ENCODE measurements at places on chromosomes 4 and X. TPM values are rescaled to one million over a fixed set of nuclear protein-coding genes. Genes with fewer than 3 reads are reported as not detected.

Gene SHROOM4
- total RNA-seq: not detected

Gene SLC9B1
- 5.2 TPM for total RNA-seq

Gene DRP2
- total RNA-seq: 0.08 TPM

Gene C4orf51
- not detected for total RNA-seq

Gene FRMPD4
- not detected for total RNA-seq

Gene PLP1
- not detected for total RNA-seq

DNA sequence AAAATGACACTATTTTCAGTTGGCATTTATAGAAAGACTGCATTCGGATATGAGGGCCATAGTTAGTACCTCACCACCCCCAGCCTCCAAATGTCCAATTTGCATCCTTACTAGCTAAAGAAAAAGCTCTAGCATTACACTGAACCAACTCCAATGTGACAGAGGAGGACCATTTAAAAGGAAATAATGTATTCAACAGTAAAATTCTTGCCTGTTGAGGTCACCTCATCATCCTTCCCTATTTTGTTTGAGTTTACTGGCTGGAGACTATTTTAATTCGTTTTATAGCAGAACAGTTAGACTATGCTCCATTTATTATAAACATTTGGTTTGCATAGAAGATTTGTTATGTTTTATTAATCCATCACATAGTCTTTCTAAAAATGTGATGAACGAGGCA lies 88.2 kb upstream of the PPARGC1A start:
- no peak overlapping the region for H3K27ac ChIP-seq
- H3K4me3 ChIP-seq: no peak overlapping the region
- H3K4me1 ChIP-seq: no peaks in the 10 kb centered on the region
- no peaks in the 10 kb centered on the region for H3K36me3 ChIP-seq
- no peak for DNase-seq
- H3K27me3 ChIP-seq: no peaks in the 10 kb centered on the region

GRCh38 chrX:46599051-46599560 lies 25.5 kb downstream of the CHST7 start:
- no peaks in the 10 kb centered on the region for H3K4me1 ChIP-seq
- H3K27me3 ChIP-seq: no peaks in the 10 kb centered on the region
- no peak overlapping the region for H3K27ac ChIP-seq
- no peak for DNase-seq
- no peaks in the 10 kb centered on the region for H3K36me3 ChIP-seq
- no peak overlapping the region for H3K4me3 ChIP-seq

- H3K36me3 ChIP-seq: no peaks in the 10 kb centered on the region
- no peaks in the 10 kb centered on the region for H3K4me1 ChIP-seq
- no peak overlapping the region for H3K27ac ChIP-seq
These were observed 79.2 kb downstream of the TRIML1 start for GRCh38 chr4:188218392-188218791.

- H3K4me1 ChIP-seq: peaks cover 15% of the 10 kb centered on the region
- H3K27me3 ChIP-seq: no peaks in the 10 kb centered on the region
- no peak for DNase-seq
- H3K36me3 ChIP-seq: no peaks in the 10 kb centered on the region
- H3K27ac ChIP-seq: peak overlapping the region; percentile 62
These were observed 1.1 kb upstream of the LIN54 start for GRCh38 chr4:83011689-83012199.

GRCh38 chr4:169492436-169493163 lies 119.8 kb downstream of the NEK1 start:
- H3K27me3 ChIP-seq: no peaks in the 10 kb centered on the region
- no peaks in the 10 kb centered on the region for H3K4me1 ChIP-seq
- DNase-seq: no peak

GRCh38 chrX:120462370-120462769 lies 6.7 kb downstream of the LAMP2 start:
- no peaks in the 10 kb centered on the region for H3K27me3 ChIP-seq
- DNase-seq: no peak
- peaks cover 23% of the 10 kb centered on the region for H3K4me1 ChIP-seq
- no peak overlapping the region for H3K27ac ChIP-seq
- no peaks in the 10 kb centered on the region for H3K36me3 ChIP-seq
- no peak overlapping the region for H3K4me3 ChIP-seq

GRCh38 chr4:169050284-169050683 lies 40.2 kb upstream of the CBR4 start:
- no peaks in the 10 kb centered on the region for H3K36me3 ChIP-seq
- DNase-seq: no peak
- H3K4me1 ChIP-seq: no peaks in the 10 kb centered on the region
- H3K4me3 ChIP-seq: no peak overlapping the region

GRCh38 chr4:165345666-165346417 lies 18.4 kb downstream of the MSMO1 start:
- peaks cover 3% of the 10 kb centered on the region for H3K36me3 ChIP-seq
- no peak overlapping the region for H3K4me3 ChIP-seq
- no peak overlapping the region for H3K27ac ChIP-seq
- H3K4me1 ChIP-seq: no peaks in the 10 kb centered on the region
- no peak for DNase-seq
- H3K27me3 ChIP-seq: no peaks in the 10 kb centered on the region

GRCh38 chrX:14084466-14084865 lies 54.8 kb upstream of the GEMIN8 start:
- no peak overlapping the region for H3K27ac ChIP-seq
- no peaks in the 10 kb centered on the region for H3K4me1 ChIP-seq
- no peaks in the 10 kb centered on the region for H3K27me3 ChIP-seq
- H3K4me3 ChIP-seq: no peak overlapping the region
- DNase-seq: no peak

- H3K27ac ChIP-seq: no peak overlapping the region
- no peak overlapping the region for H3K4me3 ChIP-seq
- H3K36me3 ChIP-seq: no peaks in the 10 kb centered on the region
These were observed 390.1 kb downstream of the ADAM29 start for GRCh38 chr4:175308236-175308635.

DNA sequence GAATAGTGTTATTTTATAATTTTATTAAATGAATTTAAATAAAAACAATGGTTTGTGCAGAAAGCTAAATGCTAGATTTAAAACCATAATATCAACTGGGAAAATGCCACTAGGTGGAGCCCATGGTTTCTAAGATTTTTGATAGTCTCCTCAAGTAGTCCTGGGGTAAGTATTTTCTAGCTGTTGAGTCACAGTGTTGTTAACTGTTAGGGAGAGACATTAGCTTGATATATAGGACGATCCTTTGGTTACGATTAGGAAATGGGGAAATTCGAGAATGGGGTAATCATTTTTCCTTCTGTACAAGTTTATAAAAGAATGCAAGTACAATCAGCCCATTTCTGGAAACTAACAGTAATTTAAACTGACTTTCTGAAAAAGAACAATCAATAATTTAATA lies 378.4 kb downstream of the ANKRD50 start:
- H3K4me1 ChIP-seq: no peaks in the 10 kb centered on the region
- no peak overlapping the region for H3K4me3 ChIP-seq
- H3K27ac ChIP-seq: no peak overlapping the region

DNA sequence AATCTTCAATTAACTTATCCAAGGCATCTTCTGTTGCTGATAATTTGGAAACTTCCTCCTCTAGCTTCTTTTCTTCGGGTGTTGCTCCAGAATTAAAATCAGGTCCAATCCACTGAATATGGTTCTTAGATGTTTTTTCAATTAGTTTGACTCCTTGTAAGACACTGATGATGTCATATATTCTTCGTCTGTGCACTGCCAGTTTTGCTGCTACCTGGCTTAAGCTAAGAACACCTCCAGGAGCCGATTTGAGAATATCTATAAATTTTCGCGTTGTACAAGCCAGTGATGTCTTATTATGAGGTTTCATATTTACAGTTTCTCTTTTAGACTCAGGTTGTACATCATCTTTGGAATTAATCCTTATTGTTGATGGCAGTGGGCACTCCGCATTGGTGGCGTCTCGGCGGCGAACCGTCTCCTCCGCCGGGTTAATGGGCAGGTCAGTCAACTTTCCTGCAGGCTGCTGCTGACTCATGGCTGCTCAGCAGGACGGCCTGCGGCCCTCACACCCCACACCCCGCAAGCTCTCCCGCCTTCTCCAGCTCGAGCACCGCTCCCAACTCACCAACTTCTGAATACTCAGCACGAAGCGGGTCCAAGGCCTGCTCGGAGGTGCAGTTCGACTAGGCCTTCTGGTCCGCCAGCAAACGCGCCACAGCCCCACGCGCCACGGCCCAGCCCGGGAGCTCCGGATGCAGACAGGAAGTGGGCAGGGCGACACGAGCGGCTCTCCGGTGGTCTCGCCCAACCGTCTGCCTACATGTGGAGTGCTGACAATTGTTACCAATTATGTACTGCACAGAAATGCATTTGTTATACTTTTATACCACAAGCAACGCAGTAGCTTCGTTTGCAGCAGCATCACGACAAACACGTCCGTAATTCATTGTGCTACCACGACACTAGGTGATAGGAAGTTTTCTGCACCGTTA lies 49.2 kb upstream of the FHL1 start:
- no peaks in the 10 kb centered on the region for H3K36me3 ChIP-seq
- no peak overlapping the region for H3K27ac ChIP-seq
- no peak for DNase-seq
